ENCODE measurements at places on chromosomes 13 and 19.

DNA sequence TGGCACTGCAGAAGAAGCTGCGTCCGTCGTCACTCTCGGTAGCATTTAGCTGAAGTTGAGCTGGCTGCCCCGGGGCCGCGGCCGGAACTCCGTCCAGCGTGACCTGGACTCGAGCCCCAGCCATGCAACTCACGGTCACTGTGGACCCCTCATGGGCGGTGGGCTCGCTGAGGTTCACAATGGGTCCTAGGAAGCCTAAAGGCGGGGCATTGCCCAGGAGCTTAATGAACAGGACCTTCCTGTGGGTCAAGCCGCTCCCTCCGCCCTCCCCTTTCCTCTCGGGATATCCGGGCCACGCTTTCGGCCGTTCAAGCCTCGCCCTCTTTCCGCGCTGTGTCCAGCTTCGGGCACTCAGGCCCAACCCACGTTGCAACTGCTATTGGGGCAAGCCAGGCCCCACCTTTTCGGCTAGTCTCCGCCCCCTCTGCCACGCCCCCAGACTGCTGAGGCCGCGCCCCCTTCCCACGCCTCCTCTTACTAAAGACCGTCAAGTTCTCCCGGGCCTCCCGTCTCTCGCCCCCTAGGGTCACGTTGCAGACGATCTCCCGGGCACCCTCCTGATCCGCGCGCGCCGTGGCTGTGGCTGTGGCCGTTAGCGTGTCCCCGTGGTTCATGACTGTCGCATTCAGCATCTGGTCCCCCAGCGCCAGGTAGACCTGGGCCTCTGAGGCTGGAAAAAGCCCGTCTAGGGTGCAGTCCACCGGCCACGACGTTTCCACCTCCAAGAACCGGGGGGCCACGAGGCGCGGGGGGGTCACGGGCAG is 1.4 kb upstream of the RAVER1 start:
- DNase-seq = peak; percentile 96

DNA sequence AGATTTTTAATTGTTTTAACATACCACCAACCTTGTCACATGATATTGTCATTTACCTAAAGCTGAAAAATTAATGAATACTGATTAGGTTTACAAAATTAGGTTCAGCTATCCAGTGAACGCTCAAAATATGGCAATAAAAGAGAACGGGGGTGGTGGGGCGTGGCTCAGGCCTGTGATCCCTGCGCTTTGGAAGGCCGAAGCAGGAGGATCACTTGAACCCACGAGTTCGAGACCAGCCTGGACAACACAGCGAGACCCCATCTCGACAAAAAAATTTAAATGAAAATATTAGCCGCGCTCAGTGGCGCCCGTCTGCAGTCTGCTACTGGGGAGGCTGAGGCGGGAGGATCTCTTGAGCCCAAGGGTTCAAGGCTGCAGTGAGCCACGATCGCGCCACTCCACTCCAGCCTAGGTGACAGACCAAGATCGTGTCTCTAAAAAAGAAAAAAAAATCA is 516 bp upstream of the FAM32A start:
- no peak for DNase-seq

DNA sequence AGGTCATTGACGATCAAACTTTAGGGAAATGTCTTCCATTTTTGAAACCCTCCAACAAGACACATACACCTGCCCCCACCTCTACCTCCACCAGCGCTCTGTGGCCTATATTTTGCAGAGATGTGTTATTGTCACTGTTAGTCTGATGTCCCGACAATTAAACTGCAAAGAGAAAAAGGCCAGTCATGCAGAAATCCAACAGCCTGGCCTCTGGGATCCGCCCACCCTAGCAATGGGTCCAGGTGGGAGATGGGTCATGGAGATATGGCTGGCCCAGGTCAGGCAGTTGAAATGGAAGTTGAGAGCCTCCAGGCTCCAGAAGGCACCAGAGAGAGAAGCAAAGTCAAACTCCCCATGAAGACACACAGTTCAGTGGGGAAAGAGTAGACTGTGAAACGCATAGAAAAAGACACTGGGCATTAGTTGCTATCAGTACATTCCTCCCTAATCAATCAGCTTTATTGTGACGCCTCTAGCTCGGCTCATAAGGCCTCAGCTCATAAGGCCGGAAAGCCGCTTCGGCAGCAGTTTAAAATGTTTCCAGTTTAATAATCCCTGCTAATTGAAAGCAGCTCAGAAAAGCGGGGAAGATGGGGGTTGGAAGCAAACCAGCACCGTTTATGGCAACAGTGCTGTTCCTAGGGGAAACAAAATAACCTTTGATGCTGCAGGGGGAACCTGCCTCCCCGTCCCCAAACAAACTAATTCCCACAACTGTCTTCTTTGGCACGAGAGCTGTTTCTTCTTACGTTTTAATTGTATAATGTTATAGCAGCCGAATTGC is 239.7 kb upstream of the ZNF507 start:
- no peak for DNase-seq

- no peak for DNase-seq
Observed at GRCh38 chr13:102212729-102213128, 189.1 kb downstream of the FGF14 start.

DNA sequence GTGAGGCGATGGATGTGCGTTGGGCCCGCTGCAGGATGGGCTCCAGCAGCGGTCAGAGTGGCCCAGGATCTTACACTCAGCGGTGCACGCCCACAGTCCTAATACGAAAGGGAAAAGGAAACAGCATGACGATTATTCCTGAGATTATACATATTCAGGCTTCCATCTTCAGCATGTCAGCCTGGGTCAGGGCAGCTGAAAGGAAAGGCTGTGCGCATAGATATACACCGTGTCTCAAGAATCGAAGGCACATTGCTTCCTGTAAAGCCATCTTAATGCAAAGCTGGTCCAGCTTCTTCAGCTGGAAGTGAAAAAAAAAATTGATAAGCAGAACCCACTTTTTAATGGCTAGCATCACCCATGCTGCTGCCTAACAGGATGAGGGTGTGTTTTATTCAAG is 3.6 kb downstream of the PCDH8 start:
- no peak for DNase-seq

DNA sequence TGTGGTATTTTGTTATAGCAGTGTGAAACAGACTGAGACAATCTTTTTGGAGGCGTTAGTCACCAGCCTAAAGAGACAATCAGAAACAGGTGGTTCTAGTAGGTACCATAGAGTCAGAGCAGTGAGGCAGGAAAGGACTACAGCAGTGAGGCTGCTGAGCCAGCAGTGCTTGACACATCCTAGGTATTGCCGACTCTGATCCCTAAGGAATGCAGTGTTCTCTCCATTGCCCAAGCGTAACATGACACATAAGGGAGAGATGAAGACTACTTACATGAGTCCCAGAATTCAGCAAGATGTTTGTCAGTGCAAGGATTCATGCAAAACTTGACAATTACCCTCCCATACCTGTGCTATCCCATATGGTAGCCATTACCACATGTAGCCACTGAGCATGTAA is 62.4 kb upstream of the XPO4 start:
- no peak for DNase-seq

- no peak for DNase-seq
Observed at GRCh38 chr13:44726214-44726613, 150.1 kb upstream of the TSC22D1 start.

DNA sequence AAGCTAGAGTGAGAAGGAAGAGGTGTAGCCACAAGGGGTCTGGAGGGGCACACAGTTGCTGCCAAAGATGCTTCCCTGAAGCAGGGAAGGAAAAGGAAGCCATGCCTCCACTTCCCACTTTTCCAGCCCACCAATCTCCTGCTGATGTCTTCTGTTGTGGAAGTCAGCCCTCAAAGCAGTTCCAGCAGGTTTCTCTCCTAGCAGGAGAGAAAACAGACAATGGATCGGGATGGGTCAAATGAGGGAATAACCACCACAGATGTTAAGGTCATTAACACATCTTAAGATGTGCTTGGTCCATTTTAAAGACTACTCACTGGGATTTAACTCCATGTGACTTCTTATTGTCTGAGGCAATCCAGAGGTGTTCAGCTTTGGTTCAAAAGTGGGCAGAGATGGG is 284.1 kb upstream of the SOX21 start:
- DNase-seq = no peak
